Choroid plexus epithelial cell (primary cell): ENCODE measurements at places on chromosomes 4 and X.

DNA sequence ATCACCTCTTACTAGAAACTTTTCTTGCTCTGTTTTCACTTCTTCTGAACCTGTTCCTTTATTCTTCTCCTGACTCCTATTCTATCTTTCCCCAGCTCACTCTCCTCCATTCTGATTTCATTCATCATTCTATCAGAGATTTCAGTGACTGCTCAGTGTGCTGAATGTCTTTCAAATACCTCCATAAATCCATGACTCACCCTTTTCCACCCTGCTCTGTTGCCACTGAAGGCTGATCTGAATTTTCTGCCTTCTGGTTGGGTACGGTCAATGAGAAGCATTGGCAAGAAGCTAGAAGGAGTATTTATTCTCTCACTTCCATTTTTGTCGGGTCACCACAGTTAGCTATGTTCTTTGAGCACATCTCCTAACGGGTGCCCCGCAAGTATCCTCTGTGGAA is 265.9 kb downstream of the CBLL2 start:
- no peak for DNase-seq

DNA sequence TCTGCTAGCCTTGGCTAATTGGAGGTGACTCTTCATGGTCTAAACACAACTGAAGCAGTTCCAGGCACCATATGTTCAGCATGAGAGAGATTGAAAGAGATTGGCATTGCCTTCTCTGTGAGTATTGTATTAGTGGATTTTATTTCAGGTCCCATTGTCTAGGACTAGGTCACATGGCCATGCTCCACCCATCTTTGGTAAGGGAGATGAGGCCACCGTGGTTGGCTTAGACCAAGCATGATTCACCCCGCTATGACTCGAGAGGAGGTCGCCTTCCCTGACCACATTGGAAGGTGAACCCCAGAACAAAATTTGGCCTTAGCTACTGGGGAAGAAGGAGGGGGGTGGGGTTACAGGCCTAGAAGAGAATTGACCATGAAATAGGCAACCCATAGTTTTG is 109.9 kb upstream of the BCOR start:
- DNase-seq = no peak

DNA sequence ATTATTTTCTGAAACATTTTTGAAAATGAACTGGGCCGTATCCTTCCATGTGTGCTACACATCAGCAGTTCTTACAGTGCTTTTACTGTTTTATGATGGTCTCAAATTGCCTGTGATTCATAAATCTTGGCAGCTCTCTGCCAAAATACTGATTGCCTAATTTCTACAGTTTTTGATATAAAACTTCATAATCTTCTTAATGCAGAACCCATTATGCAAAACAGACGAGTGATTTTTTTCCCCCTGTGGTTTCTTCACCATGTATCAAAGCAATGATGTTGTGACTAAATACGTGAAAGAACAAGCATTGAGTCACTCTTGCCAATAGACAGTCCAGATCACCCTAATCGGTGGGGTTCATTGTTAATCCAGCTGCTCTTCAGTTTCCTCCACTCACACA is 156.4 kb upstream of the WDR1 start:
- no peak for DNase-seq

DNA sequence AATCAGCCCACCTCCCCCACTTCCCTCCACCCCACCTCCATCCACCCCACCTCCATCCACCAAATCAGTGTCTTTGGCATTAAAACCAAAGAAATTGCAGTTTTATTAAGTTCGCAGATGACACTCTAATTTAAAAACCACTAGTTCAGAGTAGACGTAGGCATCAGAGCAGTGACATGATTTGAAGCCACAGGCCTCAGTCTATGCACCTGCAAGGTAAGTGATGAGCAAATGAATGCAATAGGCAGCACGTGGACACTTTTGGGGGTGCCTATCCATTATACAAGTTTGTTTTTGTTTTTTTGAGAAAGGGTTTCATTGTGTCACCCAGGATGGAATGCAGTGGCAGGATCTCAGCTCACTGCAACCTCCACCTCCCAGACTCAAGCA is 88.0 kb upstream of the TRIM2 start:
- DNase-seq = no peak

- DNase-seq = peak; percentile 16
Observed at GRCh38 chr4:6749340-6750171, 33.0 kb upstream of the KIAA0232 start.

DNA sequence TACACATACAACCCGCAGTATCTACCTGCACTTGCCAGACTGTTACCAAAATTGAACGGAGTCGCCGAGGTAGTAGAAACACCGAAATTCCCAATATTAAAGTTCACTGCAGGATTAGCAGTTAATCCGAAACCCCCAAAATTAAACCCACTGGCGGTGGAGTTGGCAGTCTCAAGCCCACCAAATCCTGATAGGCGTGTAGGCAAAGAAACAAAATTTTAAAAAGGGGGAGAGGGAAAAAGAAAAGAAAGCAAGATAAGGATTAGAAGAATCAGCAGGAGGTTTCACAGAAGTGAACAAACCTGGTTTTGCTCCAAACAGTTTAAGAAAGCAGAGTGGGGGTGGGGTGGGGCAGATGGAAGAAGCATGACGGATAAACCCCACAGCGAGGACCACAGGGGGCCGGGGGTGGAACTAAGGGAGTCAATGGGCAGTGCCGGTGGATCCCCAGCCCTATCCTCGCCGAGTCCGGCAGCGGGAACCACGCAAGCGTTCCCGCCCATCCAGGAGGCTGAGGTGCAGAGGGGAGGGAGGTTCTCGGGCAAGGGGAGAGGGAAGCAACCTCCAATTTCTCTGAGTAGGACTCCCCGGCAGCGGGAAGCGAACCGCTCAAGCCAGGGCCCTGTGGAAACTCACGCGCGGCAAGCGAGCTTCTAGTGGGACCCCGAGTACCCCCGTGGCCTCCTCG is 599 bp downstream of the NUP54 start:
- DNase-seq = peak; percentile 98

- no peak for DNase-seq
Observed at GRCh38 chr4:7820031-7820818, 119.4 kb downstream of the AFAP1 start.

DNA sequence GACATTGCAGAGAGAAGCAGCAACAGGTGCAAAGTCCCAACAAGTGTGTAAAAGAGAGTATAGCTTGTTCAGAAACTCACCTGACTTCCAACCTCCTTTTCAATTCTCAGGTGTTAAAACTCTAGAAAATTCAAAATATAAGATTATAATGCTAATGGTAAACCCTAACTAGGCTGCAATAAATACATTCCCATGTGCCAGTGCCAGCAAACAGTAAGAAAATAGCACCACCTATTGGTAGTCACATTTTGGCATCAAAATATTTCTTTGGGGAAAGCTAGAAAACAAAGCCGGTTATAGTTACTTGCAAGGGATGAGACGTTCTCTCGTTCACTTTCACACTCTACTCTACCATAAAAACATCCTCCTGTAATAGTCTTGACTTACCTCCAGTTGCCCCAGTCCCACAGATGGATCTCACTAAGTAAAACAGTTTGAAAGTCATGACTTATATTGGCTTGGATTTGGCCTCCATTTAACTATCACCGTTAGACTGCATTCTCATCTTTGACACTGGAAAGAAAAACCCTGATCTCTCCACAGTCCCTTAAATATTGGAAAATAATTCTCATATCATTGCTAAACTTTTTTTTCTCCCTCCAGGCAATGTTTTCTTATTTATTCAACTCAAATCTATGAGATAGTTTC is 9.6 kb downstream of the BMP3 start:
- DNase-seq = peak; percentile 60

DNA sequence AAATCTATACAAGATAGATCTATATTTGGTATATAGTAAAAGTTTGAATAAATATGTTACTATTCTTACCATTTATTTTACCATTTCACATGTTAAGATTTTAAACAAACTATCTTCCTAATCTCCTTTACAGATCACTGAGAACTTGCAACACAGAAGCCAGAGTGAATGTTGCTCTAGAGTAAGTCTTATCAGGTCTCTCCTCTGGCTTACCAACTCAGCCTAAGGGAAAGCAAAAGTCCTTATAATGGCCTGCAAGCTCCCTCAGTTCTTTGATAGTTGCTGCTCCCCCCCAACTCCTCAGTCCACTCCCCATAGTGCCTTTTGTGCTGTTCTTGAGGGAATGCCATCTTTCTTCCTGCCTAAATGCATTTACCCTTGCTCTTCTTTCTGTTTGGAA is 25.7 kb upstream of the SLC7A11 start:
- DNase-seq = no peak

DNA sequence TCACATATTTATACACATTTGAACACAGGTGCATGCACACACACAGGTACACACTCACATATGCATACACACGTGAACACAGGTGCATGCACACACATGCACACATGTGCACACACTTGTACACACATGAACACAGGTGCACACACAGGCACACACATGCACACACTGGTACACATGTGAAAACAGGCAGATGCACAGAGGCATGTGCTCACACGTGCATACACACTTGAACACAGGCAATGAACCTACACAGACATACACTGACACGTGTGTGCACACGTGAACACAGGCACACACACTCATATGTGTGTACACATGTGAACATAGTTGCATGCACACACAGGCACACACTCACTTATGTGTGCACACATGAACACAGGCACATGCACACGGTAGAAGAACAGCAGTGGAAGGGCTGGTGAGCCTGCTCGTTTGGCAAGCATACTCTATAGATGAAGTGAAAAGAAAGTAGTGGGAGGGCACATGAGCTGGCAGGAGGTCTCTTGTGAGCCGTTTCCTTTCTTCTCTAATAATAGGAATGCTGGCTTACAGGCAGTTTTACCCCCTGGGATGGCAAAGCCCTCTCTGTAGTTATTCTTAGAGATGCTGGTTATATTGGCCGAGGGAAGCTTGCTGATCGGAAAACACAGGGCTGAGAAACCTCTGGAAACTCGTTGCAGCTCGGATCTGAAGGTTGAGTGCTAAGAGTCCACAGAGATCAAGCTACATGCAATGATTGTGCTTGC is 279.6 kb upstream of the CLNK start:
- DNase-seq = peak; percentile 4

- DNase-seq = no peak
Observed at GRCh38 chr4:9825049-9825448, 43.6 kb downstream of the DRD5 start.

GRCh38 chrX:87583679-87584078 is 66.1 kb downstream of the KLHL4 start:
- DNase-seq = peak; percentile 50

- DNase-seq = no peak
Observed at GRCh38 chr4:187714957-187715356, 280.6 kb upstream of the ZFP42 start.

DNA sequence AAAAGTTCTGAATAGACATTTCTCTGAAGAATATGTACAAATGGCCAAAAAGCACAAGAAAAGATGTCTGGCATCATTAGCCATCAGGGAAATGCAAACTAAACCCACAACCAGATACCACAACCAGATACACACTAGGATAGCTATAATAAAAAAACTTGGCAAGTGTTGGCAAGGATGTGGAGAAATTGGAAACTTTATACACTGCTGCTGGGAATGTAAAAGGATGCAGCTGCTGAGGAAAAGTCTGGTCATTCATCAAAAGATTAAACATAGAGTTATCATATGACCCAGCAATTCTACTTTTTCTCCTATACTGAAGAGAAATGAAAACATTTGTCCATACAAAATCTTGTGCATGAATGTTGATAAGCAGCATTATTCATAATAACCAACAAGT is 92.3 kb downstream of the UCHL1 start:
- DNase-seq = no peak

DNA sequence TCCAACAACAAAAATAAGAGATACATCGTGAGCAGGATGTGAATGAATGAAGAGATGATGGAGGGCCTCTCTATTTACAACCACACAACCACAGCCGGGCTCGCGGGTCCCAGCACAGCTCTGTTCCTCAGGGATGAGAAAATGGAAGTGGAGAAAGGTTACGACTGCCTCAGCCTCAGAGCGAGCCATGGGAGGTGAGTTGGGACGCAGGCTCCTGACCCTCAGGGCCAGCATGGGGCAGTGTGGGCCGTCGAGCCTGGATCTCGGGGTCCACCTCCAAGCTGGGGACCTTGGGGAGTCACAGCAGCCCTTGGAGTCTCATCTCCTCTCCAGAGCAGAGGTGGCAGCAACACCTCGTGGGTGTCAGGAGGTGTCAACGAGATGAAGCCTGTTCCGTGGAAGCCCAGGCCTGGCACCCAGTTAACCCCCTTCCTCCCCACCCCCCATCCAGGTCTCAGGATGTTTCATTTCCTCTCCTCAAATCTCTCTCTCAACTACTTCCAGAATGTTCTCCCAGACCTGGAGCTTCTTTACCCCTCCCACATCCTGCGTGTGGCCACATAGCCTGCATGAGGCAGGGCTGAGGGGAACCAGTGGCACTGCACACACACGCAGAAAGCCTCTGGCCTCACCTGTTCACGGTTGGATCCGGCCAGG is 25.9 kb downstream of the C4orf50 start:
- DNase-seq = no peak

- no peak for DNase-seq
Observed at GRCh38 chrX:54430519-54430918, 9.7 kb upstream of the TSR2 start.

DNA sequence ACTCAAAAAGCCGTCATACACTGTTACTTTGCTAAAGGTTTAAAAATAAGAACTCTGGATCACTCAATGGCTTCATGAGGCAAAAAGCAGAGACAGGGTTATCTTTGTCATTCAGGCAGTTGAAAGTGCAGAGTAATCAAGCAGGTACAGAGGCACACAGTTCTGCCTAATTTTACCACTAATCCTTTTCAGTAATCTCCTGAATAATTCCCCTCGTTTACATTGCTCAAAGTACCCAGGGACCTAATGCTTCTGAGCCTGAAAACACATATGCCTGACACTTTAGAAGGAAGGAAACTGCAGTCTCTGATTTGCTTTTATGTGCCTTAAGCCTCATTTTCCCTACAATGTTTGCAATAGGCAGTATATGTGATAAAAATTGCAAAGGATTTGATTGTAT is 71.4 kb upstream of the TRAM1L1 start:
- DNase-seq = no peak

DNA sequence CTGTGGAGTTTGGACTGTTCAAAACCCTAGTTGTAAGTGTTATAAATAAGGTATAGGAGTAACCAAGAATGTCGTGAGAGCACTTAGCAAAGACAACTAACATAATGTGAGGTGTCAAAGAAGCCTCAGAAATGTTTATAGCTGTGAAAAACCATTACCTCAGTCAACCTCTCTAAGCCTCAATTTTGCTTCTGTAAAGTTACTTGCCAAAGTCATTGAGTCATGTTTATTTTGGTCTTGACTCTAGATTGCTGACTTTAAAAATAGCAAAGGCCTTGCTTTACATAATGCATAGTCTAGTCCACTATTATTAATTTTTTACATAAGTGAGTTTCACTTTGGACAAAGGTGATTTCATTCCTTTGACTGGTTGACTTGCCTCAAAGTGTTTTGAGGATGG is 257.6 kb upstream of the CXXC4 start:
- no peak for DNase-seq

- DNase-seq = peak; percentile 32
Observed at GRCh38 chr4:124710015-124710741, 2.4 kb downstream of the ANKRD50 start.

DNA sequence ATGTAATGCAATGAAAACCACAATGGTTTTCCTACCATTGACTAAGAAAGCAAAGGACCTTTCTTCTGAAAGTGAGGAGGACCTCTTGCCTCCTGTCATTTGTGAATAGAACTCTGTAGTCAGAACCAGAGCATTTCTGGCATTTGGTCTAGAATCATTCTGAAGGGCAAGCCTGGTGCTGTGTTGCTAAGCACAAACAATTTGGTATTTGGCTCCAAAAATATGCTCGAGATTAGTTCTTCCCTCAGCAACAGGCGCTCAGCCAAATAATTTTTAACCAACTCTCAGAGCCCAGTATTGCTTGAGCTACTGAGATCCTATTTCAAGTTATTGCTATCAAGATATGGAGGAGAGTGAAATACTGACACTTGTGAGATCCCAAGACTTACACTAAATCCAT is 71.0 kb downstream of the SNCA start:
- DNase-seq = peak; percentile 95
